ENCODE measurements at places on chromosomes 5 and 9.

DNA sequence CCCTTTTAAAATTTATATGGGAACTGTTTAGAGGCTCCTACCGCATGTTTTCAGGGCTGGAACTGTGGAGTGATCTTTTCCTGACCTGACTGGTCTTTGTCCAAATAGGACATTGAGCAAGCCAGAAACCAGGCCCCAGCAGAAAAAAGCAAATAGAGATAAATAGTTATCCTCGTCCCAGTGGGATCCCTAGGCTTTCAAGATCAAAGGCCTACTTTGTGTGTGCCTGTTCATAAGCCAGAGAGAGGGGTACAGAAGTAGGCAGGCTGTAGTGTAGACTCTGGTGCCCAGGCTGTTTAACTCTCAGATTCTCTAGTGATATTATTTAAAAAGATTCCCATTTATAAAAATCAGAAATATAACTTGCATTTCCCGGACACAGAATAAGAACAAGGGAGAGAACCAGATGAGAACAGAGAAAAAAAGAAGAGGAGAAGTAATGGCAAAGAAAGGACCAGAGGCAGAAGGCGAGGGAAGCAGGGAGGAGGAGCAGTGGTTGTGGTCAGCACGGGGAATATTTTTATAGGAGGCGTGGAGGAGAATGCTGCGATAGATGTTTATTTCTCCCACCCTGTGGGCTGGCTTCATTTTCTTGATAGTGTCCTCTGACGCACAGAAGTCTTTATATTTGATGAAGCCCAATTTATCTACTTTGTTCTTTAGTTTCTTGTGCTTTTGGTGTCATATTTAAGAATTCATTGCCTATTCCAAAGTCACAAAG is 101.2 kb downstream of the AOPEP start:
- DNase-seq: no peak

DNA sequence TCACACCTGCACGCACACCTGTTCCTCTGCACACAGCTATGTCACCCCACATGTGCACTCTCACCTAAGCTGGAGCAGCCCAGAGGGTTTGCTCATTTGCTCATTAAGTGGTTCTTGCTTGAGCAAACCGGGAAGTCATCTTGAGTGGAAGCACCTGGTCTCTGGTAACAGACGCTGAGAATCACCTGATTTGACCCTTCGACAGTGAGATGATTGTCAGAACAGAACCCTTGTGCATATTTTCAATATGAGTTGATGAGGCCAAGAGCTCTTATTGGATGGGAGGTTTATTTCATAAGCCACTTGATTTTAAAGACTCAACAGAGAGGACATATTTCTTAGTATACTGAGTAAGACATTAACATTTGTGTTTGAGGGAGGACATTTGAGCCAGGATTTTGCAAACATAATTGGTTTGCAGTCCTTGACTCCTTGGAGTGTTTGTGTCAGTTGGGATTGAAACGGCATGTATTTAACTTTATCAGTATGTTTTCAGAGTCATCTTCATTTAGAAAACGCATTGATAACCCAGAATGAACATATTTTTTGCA is 22.1 kb upstream of the LPCAT1 start:
- DNase-seq: peak; percentile 26

DNA sequence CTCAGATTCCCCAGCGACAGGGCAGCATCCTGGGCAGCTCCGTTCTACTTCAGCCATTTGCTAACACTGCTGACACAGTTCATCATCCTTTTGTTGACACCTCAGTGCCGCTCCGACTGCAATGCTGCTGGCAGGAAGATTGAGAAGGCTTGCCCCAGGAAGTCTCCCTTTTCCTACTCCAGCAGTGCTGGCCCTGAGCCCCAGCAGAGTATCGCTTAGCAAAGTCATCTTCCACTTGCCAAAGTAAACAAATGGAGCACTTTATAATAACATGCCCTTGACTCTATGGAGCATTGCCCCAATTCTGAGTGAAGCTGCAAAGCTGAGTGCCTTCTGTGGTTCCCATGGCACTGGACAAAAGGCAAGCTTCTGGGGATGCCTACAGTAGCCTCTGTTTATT is 32.2 kb downstream of the PRLR start:
- no peak for DNase-seq

- DNase-seq: no peak
Observed at GRCh38 chr5:173055722-173055982, 500 bp upstream of the CREBRF start.

- no peak for DNase-seq
Observed at GRCh38 chr5:157266286-157267007, 524 bp downstream of the CYFIP2 start.

DNA sequence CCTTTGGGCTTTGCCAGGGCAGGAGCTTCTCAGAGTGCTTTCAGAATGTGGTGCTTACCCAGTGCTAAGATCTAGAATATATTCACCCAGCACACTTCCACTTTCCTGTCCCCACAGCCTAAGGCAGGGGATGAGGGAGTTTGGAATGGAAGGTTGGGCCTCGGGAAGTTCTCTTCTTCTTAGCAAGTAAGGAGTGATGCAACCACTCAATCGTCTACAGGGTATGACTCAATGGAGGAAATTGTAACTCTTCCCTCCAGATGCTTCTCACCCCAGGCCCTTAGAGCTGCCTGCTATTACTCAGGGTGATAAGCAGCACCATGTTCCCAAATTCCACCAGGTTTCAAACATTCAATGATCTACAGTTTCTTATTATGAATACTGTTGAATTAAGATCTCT is 30.8 kb upstream of the AGGF1 start:
- DNase-seq: no peak

- no peak for DNase-seq
Observed at GRCh38 chr5:588406-588995, 23.6 kb upstream of the CEP72 start.

GRCh38 chr9:78542491-78543181 is 245.7 kb downstream of the PSAT1 start:
- no peak for DNase-seq

- DNase-seq: no peak
Observed at GRCh38 chr9:127074561-127075548, 47.6 kb downstream of the ANGPTL2 start.

DNA sequence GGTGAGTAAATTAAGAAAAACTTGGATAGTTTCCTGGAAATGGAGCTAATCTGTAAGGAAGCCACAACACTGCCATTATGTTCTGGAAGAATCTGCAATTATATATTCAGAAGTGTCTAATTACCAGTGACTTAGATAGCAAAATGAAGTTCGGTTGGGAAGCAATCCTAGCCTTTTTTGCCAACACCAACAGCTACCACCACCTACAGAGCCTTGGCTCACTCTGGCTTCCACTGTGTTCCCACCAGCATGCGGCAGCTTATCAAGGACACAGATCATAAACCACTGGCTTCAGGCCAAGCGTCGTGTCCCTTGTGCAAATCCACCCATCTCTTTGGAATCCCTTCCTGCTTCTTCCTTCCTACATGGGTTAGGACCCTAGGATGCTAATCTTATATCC is 118.0 kb upstream of the PCA3 start:
- DNase-seq: no peak

DNA sequence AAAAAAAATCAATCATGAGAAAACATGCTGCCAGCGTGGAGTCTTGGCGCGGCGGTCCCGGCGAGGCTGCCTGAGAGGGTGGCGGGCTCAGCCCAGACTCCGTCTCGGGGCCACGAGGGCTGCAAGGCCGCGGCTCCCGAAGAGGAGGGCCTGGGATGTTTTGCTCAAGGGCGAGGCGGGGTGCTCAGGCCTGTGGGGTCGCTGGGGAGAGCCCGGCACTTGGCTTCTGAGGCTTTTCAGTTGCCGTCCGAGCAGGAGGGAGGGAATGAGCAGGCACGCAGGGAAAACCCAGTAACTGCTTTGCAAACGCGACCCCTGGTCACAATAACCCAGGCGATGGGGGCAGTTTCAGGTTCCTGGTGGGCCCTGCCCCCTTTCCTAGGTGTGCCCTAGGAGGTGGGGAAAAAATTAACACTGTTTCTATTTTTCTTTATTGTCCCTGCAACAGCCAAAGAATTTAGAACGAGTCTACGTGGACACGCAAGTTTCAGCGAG is 3.2 kb upstream of the IRX2 start:
- DNase-seq: peak; percentile 48

- no peak for DNase-seq
Observed at GRCh38 chr5:150522504-150523414, 14.8 kb downstream of the NDST1 start.

DNA sequence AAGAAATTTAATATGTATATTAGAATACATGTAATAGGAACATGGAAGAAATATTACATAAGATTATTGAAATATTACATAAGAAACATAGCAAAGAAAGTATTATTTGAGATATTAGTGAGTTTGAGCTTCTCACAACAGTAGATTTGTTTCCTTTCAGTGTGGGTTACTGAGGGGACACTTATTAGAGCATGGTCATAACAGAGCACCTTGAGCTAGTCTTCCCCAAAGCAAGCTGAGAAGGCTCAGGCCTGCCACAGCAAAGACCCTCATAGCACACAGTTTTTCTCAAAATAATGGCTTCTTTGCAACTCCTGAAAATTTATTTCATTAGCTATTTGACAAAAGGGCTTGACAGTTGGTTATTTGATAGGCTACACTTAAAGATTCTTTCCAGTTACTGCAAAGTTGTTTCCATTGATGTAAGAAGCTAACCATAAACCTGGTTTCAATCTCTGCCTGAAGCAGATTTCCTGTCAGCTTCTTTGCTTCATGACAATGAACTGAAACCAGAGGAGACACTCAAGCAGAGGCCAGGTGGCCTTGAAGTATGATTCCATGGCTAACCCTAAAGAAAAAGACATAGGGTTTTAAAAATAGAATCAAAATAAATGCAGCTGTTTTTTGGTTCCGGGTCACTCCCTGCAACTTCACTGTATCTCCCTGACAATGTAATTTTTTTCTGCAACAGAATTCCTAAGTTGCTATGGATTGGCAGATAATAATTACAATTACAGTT is 68.6 kb downstream of the ERMP1 start:
- no peak for DNase-seq

DNA sequence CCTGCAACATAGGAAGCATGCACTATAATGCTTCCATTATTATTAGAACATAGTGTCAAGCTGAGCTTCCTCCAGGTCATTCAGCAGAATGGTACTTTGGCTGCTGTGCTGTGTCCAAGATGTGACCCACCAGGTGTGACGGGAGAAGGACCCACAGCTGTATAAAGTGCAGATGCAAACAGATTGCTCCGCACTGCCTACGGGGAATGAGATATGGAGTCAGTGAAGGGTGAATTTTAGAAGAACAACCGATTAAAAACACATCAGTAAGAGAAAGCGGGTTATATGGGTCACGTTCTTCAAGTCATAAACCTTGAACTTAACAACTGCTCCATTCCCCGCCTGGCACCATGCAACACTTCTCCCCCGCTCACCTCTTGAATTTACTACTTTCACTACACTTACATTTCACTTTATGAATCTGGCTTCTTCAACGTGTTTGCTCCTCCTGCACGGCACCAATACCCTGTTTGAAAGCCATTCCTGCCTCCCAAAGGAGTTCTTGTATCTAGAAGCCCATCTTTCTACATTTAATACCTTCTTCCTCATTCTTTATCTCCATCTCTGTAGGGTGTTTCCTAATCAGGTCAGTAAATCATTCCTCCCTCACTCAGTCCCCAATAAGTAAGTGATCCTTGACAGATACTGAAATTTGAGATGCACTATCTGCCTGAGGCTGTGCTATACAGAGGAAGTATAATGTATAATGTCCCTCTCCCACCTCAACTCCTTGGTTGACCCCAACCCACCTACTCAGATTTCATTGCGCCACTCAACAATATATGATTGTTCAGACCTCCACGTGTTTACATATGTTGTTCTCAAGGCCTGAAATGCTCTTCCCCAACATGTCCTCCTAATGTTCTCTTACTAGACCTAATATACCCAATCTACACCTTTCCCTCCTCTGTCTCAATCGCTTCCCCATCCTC is 25.9 kb downstream of the BRINP1 start:
- DNase-seq: no peak

GRCh38 chr5:120388016-120388781 is 75.9 kb upstream of the PRR16 start:
- DNase-seq: no peak

- DNase-seq: no peak
Observed at GRCh38 chr5:7762267-7762666, 88.7 kb downstream of the CFAP90 start.

GRCh38 chr5:138762110-138762509 is 8.9 kb downstream of the CTNNA1 start:
- DNase-seq: no peak

DNA sequence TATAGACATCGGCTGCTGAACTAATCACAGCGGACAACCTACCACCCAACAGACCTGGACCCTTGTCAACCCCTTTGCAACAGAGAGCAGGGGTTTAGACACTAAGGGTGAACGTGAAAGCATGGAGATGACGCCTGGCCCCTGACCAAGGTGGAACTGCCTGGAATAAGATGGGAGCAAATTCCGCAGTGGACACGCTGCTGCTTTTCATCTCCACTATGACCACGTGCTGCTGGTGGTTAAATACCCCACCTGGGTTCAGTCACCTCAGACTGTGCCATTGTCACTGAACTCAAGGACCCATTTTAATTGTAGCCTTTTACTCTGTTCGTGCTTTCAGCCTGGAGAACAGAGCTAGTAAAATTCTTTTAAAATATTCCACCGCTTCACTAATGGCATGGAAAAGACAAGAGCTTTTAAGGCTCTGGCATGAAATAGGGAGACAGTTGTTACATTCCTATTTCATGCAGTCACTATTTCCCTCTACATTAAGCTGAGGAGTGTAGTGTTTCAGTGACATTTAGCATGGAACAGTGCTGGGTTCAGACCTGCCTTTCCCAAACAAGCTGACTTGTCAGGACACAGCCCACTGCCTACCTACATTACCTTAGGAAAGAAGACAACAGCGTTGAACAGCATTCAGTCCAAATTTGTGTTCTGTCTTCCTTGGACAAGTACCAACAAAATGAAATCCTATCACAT is 96.8 kb downstream of the ANKRD18B start:
- no peak for DNase-seq

- no peak for DNase-seq
Observed at GRCh38 chr5:2833556-2833955, 82.1 kb upstream of the IRX2 start.

DNA sequence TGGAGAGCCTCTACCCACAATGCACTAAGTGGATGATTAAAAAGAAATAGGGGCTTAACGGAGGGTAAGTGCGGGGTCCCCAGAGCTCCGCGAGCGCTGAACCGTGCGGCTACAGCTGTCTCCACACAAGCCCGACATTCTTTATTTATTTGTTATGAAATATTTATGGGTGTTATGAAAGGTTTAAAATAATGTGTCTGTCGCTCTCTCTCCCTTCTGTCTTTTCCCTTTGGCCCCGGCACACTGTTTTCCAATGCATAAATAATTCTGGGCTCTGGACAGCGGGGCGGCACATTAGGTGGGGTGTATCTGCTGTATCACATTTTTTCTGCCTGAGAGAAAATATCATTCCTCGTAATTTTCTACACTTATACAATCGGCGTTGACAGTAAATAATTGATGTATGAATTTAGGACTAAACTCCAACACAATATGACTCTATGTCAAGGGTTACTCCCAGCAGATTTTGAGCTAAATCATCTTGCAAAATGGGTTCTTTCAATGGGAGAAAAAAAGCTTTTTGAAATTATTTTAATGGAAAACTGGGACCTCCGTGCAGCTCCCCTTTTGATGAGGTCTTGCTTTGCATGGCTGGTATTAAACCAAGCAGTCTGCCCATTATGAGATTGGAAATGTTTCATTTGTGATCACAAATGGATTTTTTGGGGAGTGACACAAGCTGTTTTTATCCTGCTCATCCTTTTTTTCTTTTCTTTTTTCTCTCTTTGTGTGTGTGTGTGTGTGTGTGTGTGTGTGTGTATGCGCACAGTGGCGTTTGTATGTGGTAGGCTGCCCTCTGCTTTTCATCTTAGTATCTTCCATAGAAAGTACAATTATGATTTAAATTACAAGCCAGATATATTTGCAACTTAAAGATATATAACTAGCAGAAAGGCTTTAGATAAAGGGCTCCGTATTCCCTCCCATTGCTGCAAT is 370.6 kb upstream of the IRX4 start:
- peak; percentile 13 for DNase-seq

- DNase-seq: no peak
Observed at GRCh38 chr9:110282018-110282738, 25.9 kb upstream of the TXN start.

Measured in right atrium auricular region (tissue), 2 donors.